SW480 (cell line): ENCODE measurements at places on chromosomes 2 and 18.

DNA sequence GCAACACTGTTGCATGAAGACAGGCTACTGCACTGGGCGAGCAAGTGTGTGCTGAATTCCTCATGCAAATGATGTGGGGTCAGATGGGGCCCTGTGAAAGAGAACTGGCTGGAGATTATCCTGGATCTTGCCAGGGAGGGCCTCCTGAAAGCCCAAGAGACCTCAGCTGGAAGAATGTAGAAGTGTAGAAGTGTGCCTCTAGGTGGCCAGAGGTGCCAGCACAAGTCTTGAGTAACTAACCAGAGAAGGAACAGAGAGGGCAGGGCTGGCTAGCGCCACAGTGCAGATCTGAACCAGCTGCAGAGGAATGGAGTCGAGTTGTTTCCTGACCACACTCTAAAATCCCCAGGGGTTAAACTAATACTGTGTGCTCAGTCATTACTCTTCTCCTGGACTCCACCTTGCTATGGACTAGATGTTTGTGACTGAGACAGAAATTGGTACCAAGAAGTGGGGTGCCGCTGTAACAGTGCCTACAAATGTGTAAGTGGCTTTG is 399.3 kb downstream of the LRATD1 start:
- DNase-seq, result no peak

GRCh38 chr2:58428096-58429013 is 187.2 kb upstream of the FANCL start:
- peak; percentile 33 for DNase-seq

GRCh38 chr2:101737478-101738255 is 40.2 kb downstream of the MAP4K4 start:
- no peak for DNase-seq

GRCh38 chr18:63155169-63155852 is 164.3 kb downstream of the BCL2 start:
- peak; percentile 71 for DNase-seq

DNA sequence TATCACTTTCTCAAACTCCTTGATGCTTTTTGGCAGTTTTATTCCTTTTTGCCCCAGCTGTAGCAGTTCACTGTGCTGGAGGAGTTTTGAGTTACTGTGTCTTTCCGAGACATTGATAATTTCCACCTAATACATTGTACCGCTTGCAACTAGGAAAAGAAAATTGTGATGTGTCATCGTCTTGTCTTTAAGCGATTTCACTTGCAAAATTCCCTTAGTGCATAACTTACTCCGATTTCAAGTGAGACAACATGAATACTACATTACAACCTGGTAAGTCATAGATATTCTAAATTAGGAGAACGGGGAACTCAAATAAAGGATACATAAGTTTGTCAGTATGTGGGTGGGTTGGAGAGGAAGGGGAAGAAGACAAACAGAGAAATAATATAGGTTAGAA is 340.5 kb upstream of the KYNU start:
- DNase-seq, result no peak

DNA sequence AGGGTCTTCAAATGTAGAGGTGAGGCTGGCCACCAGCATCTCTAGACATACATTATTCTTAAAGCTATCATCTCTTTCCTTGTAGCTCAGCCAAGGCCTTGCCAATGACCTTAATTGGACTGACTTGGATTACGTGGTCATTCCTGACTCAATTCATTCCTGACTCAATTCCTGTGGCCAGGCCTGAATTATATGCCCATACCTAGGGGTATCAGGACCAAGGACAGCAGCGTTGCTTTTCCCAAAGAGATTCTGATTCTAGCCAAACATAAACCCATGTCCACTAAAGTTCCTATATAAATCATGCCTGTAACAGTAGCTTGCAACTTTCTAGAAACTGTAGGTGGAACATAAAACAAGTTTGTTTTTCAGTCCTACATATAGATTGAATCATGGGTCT is 231.7 kb downstream of the ARL6IP6 start:
- DNase-seq, result no peak

- DNase-seq, result peak; percentile 38
Observed at GRCh38 chr18:49207361-49207760, 253.1 kb downstream of the DYM start.

DNA sequence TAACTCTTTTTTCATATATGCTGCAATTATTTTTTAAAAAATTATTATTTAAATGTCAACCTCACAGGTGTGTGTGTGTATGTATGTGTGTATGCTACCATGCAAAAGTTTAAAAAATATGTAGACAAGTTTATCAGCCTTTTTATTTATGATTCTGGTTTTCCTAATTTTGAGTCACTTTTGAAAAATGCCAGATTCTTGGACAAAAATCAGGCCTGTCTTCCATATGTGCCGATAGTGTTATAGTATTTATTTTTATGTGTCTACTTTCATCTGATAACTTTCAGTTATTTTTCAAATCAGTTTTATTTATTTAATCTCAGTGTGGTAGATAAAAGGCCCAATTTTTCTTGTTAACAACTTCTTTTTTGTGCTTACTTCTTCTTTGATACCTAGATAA is 176.2 kb downstream of the RDH14 start:
- DNase-seq, result no peak

DNA sequence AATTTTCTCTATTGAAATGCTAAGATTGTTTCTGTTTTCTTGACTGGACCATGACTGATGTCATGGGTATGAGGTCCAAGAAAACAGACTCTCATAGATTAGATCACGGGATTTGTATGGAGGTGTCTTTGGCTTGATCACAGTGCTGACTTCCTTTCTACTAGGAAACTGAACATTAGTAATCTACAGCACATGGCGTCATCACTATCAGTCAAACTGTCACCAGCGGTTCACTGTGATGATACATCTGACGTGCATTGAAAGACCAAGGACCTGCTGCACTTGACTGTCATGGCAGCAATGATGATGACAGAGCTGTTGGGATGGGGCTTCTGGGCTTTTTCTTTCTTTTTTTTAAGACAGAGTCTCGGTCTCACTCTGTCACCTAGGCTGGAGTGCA is 28.2 kb upstream of the IMPA2 start:
- no peak for DNase-seq

GRCh38 chr2:217070043-217070430 is 210.2 kb upstream of the TNP1 start:
- no peak for DNase-seq

- no peak for DNase-seq
Observed at GRCh38 chr2:136238286-136239078, 120.5 kb upstream of the CXCR4 start.

- DNase-seq, result no peak
Observed at GRCh38 chr2:156332284-156332533, 312 bp downstream of the NR4A2 start.

DNA sequence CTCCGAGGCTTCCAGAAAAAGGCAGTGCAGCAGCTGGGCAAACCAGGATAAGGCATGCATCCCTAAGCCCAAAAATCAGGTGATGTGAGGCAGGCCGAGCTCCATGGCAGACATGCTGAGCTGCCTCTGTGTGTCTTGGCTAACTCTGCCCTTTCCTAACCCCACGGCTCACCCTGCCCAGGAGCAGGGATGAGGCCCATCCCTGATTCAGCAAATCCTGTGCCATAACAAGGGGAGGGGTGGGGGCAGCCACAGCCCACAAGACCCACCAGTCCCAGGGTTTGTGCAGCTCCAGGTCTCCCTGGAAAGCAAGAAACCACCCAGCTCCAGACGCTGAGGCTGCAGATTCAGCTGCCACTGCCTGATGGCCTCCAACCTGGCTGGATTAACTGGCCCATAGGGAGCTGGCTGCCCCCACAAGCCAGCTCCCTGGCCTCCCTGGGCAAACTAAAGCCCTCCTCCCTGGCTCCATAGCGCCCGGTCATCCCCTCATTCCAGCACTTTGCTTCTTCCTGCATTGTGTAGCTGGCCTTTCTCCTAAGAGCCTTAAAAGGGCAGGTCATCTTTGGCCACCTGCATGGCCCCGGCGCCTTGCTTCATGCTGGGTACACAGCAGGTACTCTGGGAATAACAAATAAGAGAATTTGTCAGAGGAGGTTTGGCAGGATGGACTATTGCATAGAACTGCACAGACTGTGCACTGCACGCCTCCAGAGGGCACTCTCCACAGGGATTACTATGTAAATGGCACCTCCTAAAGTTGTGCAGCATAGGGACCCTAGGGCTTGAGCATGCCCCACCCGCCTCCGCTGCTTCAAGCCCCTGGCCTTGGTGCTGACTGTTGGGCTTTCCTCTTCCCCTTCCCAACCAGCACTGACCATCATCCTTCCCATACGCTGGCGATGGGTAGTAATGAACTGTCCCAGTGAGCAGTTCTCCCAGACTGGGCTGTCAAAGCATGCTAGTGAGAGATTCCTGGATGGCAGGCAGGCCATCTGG is 10.7 kb downstream of the STEAP3 start:
- peak; percentile 23 for DNase-seq

DNA sequence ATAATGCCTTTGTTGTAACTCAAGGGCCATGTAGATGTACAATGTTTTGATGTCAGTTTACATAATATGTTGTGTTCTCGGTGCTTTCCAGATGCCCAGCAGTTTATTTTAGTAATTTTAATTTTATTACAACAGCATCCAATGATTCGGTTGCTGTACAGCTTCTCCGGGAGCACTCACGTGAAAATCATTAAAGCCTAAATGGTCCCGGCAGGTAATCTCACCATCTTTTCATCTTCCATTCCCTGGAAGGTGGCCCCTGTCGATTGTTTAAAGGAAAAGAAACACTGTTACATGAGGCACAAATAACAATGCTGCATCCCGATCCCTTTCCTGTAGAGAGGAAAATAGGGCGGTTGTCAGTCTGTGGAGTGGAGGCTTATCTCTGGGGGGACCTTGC is 498.1 kb downstream of the SLC4A3 start:
- no peak for DNase-seq

DNA sequence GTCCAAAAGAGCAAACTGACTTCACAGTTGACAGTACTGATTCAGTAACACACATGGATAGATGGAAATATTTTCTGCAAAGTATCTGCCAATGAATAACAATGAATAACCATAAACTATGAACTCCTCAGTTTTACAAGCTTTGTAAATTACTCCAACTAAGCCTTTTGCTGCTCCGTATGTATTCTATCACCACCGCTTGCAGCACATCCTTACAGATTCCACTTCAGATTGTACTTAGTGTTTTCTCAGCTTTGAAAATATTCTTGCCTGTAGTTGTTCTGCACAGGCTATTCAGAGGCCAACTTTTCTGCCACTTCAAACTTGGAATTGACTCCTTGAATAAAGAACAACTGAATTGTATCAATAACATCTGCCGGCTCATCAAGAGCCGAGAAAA is 36.2 kb downstream of the TLK1 start:
- no peak for DNase-seq

DNA sequence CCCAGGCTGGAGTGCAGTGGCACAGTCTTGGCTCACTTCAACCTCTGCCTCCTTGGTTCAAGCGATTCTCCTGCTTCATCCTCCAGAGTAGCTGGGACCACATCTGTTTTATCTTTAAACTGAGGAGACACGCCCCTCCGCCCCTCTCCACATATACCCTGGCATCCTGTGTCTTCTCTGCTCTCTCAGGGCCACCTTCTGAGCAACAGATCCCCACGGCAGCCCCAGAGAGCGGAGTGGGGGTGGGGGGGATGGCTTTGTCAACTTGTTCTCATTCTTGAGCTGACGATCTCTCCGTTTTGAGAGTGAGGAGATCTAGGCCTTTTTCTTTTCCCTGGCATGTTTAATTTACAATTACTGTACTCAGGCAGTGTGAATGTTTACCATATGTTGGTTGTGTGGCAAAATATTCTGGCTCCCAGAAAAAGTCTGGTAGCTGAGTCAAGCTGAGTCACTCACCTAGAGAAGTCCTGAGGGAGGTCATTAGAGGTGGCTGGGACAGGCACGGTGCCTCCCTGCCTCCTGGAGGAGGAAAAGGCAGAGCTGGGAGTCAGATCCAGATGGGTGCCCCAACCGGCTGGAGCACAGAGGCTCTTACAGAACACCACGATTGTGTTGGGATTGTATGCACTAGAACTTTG is 19.5 kb upstream of the ID2 start:
- peak; percentile 58 for DNase-seq

GRCh38 chr2:160695402-160696086 is 201.9 kb upstream of the RBMS1 start:
- DNase-seq, result no peak

- no peak for DNase-seq
Observed at GRCh38 chr2:70939839-70940580, 4.3 kb downstream of the ATP6V1B1 start.

DNA sequence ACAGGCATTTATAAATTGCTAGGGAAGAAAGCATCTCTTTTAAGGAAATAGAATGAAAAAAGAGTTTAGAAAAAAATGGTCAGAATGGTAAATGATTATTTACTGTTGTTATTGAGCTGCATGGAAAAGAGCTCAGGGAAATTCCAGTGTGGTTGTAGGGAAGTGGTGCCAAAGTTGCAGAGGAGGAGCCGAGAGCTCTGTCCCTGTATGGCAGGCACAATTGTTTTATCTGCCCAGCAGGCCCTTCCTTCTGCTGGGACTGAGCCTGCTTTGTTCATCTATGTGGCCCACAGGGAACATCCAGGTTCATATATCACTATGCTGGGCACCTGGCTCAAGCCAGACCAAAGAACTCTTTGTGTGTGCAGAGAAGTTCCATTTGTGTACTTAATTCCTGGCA is 80.8 kb upstream of the AGAP1 start:
- DNase-seq, result no peak

DNA sequence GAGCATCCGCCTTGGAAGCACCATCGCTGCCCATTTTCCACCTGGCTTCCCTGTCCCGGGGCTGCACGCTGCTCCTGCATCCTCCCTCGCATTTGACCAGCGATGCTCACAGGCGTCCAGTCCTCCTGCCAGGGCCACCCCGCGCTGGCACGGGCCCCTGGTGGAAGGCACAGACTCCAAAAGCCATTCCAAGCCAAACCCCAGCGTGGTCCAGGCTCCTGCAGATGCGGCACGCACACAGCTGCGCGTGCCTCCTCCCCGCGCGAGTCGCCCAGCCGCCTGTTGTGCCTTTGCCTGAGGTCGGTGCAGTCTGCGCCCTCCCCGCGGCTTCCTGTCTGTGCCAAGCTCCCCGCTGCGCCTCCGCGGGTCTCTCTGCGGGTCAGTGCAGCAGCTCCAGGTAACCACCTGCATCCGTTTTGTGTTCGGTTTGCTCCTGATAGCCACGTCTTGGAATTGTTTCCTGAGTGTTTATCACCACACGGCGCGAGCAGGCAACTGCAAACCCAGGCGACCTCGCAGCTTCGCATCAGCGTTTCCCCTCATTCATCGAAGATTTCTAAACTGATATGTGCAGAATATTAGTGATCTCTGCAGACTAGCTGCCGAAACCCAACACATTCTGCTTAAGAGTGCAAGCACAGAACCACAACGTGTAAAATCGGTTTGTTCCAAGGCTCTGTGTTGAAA is 65.2 kb upstream of the SALL3 start:
- no peak for DNase-seq

- no peak for DNase-seq
Observed at GRCh38 chr18:9941660-9942059, 27.8 kb downstream of the VAPA start.
